ENCODE measurements at places on chromosomes 6 and 20.

DNA sequence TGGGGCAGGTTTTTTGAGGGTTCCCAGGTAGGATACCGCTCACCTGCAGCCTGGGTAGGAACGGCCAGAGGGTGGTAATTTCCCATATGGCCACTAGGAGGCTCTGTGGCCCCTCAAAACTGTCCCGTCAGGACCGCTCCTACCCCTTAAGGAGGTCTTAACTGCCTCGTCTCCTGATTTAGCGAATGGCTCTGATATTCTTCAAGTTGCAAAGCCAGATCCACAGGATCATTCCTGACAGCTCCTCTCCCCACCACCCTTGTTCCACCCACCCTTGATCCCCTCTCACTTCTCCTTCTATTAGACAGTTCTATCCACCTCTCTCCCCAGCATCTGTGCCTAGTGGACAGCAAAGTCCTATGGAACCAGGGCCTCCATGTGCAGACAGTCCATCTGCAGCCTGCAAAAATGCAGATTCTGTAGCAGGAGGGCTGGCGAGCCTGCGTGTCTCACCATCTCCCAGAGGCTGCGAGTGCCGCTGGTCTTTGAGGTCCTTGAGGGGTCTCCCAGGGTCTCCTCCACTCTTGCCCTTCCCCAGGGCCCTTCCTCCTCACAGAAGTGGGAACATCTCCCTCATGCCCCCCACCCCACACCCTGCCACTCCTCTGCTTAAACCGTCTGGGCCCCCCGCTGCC lies 34.3 kb upstream of the ZBP1 start:
- DNase-seq = peak; percentile 76

- no peak for DNase-seq
Observed at GRCh38 chr20:54153847-54154246, 19.9 kb downstream of the CYP24A1 start.

DNA sequence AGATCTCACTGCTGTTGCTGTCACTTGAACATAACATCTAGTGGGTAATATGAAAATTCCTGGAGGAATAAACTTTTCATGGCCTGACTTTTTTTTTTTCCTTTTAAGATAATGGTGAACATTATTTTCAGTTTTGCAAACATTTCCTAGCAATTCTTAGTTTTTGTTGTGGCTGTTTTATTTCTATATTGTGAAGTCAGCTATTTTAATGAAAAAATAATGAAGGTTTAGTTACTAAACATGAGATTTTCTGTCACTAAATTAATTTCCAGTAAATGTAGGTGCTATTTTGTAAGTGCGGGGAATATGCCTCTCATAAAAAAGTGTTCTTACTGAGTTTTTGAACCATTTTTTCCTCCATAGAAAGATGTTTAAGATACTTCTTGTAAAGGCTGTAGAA lies 23.4 kb upstream of the FAM209A start:
- DNase-seq = no peak

- DNase-seq = no peak
Observed at GRCh38 chr6:42453654-42454427, 2.1 kb upstream of the TRERF1 start.
